NCI-H187 (cell line): ENCODE measurements at places on chromosomes 7 and 10.

- no peak for DNase-seq
Observed at GRCh38 chr7:114986190-114987180, 64.6 kb downstream of the MDFIC start.

DNA sequence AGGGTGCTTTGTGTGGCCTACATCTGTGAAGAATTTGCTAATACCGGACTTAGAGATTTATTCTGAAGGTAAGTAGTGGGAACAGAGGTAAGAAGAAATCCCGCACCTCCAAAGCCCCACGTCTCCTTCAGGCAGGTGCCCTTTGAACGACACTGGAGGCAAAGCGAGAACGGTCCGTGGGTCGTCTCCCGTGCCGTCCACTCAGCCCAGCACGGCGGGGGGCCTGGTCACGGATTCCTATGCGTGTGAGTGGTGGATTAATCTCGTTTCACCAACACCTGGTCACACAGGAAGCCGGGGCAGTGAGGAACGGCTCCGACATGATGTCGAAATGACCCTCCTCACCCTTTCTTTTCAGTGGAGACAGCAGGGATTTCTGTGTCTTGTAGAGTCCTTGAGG is 21.0 kb upstream of the ZFAND2A start:
- DNase-seq: no peak

- DNase-seq: no peak
Observed at GRCh38 chr7:5426226-5426475, 2.5 kb upstream of the TNRC18 start.

DNA sequence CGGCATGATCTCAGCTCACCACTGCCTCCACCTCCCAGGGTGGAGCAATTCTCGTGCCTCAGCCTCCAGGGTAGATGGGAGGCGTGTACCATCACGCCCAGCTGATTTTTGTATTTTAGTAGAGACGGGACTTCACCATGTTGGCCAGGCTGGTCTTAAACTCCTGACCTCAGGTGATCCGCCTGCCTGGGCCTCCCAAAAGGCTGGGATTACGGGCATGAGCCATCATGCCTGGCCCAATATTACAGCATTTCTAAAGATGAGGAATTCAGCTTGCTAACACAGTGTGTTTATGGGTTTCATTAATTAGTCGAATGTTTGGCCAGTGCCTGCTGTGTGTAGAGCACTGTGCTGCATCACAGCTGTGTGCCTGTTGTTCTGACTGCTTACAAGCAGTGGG is 3.7 kb downstream of the WDR37 start:
- DNase-seq: no peak

DNA sequence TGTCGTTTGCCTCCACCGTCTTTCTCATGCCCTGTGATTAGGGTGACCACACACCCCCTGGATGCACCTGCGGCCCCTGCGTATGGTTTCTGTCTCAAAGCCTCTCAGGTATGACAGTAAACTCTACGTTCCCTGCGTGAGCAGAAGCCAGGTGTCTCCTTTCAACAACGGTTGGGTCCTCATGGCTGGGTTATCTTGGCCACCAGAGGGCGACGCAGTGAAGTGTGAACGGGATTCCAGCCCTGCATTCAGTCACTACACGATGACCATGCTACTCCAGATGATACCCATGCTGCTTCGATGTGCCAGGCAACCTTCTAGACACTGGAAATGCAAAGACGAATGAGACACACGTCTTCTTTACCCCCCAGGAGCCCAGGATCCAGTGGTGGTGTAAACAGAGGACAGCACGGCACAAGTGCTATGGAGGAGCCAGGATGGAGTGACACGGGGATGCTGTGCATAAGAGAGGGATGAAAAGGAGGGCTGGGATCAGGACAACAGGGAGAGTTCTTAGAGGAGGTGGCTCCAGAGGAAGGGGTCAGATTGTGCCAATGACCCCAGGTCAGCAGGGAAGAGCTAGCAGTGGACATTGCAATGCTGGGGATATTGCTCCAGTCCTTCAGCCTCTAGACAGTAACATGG is 228.1 kb upstream of the PFKP start:
- peak; percentile 56 for DNase-seq

DNA sequence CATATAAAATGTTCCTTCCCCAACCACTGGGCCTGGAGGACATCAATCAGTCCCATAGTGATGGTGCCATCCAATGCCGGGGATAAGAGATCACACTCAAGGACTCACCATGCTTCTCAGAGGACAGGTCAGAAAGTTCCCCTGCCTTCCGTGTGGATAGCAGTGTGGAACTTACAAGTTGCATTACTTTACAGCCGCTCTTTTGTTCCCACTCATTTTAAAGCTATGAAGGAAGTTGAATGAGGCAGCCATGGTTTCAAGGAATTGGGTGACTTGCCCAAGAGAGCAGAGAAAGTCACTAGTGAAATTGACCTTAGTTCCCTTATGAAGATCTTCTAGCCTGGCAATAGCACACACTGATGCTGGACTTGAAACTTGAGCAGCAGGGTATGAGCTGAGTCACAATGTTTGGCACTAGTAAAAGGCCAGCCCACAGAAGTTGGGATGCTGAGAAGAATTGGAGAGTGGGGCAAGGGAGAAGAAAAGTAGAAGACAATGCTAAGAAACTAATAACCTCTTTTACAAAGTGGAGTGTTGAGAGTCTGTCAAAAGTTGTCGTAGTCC is 78.7 kb downstream of the CXCL12 start:
- no peak for DNase-seq

DNA sequence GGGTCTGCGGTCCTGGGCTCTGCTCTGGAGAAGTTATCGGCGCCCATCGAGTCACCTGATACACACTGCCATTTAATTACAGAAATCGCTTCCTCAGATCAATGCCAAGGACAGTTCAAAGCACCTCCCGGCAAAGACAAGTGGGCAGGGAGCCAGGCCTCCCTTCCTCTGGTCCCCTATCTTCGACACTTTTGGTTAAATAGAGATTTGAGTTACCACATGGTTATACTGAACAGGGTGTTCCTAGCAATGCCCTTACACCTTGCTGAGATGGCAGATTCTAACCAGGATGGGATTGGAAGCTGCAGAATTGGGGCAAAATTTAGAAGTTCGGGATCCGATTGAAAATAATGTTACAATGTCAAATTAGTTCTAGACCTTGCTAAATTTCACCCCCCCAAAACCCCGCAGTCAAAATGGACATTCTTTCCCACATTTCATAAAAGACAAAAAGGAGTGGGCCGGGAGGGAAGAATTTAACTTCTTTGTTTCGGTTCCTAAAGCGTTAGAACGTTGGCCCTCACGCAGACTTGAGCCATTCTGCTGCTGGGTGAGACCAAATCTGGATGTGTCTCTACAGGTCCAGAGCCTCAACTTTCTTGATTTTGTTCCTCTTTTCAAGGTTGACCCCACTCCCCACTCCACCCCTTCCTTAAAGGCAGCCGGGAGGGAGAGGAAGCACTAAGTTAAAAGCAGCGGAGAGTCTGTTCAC is 2.2 kb upstream of the DLX5 start:
- DNase-seq: no peak

GRCh38 chr7:79979437-79979836 is 155.2 kb upstream of the GNAI1 start:
- DNase-seq: no peak

DNA sequence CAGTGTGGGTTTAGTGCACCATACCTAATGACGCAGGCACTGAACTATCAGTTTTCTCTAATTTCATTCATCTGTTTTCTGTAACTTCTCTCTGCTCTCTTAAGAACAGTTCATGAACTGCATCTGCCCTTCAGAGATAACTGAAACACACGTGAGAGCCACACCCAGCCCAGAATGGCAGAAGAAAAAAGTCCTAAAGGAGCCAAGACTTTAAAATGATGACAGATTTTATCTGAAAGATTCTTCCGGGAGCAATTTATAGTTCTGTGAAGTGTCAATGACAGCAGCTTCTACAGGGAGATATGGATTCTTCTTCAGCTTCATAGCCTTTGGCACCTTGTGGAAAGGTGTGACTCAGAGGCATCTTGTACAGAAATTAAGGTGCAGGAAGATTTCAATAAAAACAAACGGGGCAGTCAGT is 211.5 kb upstream of the SLC26A5 start:
- no peak for DNase-seq

DNA sequence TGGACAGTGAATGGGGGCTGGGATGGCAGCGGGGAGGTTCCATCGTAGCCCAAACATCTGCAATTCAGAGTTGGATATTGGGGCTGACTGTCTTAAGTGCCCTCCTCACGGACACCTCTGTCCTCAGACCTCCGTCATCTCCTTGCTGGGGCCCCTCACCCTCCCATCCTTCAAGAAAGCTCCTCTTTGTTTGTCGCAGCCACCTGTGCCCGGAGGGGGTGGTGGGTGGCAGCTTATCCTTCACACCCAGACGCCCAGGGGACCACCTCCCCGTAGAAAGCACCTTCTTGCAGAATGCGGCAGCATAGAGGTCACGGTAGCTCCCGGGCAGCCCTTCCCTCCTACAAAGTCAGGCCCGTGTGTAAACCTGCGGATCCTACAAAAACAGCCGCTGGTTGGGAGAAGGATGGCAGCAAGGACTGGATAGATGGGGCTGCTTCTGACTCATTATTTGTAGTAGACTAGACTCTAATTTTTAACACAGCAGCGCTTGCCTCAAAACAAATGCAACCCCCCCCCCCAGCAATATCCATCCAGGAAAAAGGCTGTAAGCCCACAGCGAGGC is 1.3 kb upstream of the PTPRN2 start:
- DNase-seq: no peak

- no peak for DNase-seq
Observed at GRCh38 chr10:96720422-96721206, at the start of gene PIK3AP1. Gene PIK3AP1, minus strand, starts transcription at chr10:96720514. Its CDS starts 120 bp downstream, at chr10:96720394.

- DNase-seq: no peak
Observed at GRCh38 chr10:49298983-49299815, at the start of gene C10orf71. Gene C10orf71, plus strand, starts transcription at chr10:49299170. Its CDS starts 23,376 bp downstream, at chr10:49322546.

DNA sequence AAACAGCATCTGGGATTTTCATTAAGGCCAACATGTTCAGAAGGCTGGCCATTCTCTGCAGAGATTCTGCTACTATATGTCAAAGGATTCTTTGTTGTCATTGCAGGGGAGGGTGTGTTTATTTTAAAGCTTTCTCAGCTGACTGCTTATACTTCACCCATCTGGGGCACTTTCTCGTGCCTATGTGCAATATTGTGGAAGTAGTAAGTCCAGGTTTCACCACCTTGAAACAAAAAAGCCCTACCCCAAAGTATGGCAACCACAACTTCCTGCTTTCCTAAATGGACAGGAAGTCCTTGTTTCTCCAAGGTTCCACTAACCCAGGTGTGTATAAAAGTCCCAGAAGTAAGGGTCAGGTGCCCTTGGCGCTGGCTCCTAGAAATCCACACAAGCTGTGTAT is 58.7 kb upstream of the COL1A2 start:
- no peak for DNase-seq

DNA sequence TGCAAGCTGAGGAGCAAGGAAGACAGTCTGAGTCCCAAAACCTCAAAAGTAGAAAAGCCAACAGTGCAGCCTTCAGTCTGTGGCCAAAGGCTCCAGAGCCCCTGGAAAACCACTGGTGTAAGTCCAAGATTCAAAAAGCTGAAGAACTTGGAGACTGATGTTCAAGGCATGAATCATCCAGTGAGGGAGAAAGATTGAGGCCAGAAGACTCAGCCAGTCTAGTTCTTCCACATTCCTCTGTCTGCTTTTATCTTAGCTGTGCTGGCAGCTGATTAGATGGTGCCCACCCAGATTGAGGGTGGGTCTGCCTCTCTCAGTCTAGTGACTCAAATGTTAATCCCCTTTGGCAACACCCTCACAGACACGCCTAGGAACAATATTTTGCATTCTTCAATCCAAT is 20.1 kb upstream of the MDFIC start:
- DNase-seq: no peak

GRCh38 chr10:59266321-59266720 is 89.9 kb downstream of the PHYHIPL start:
- DNase-seq: no peak

GRCh38 chr7:143049362-143049761 is 2.8 kb upstream of the OR6V1 start:
- no peak for DNase-seq

- DNase-seq: no peak
Observed at GRCh38 chr7:9863545-9863944, 1110.1 kb upstream of the PHF14 start.

DNA sequence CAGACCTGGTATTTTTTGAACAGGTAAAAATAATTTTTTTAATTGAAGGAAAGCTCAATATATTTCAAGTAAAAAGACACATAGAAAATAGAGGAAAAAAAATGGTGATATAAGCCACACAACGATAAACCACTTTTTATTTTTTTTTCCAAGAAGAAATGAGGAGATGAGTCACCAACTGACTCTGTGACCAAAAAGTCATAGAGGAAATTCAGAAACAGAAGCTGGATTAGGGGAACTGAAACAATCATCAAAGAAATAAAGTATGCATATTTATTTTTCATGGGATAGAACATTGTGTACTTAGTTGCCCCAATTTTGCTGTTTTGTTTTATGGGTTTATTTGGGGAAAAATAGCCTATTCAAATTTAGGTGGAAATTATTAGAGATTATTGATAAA is 176.8 kb upstream of the AGR3 start:
- DNase-seq: no peak

- DNase-seq: no peak
Observed at GRCh38 chr7:95501261-95501832, 15.6 kb downstream of the ASB4 start.

- no peak for DNase-seq
Observed at GRCh38 chr7:98755138-98755898, 114.5 kb downstream of the TMEM130 start.

GRCh38 chr10:79475877-79476276 is 30.5 kb upstream of the ZCCHC24 start:
- DNase-seq: no peak

DNA sequence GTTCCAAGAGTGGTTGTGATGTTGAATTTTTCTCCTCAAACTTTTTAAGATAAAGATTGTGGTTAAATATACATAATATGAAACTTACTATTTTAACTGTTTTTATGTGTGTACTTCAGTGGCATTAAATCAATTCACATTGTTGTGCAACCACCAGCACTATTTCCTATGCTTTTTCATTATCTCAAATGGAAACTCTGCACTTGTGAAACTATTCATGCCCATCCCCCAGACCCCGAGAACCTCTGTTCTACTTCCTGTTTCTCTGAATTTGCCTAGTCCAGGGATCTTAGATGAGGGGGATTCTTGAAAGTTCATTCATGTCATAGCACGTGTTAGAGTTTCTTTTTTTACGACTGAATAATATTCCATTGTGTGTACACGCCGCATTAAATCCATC is 67.0 kb downstream of the WDR37 start:
- DNase-seq: no peak
